ENCODE measurements at places on chromosomes 7 and 10.

DNA sequence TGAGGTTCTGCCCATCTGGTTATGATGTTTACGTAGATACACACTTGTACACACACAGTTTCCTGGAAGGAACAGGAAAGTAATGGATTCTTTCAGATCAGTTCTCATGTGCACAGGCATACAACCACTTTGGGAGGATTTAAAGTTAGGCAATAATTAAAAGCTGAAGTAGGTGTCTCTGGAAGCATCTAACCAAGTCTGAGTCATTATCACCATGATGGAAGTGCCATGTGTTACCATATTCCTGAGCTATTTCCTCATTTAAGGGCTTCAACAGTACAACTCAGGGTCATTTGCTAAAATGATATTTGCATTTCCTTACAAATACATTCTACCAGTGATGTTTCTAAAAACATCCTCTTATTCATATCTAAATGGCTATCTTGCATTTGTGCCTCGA lies 41.4 kb upstream of the BET1 start:
- no peak for DNase-seq

DNA sequence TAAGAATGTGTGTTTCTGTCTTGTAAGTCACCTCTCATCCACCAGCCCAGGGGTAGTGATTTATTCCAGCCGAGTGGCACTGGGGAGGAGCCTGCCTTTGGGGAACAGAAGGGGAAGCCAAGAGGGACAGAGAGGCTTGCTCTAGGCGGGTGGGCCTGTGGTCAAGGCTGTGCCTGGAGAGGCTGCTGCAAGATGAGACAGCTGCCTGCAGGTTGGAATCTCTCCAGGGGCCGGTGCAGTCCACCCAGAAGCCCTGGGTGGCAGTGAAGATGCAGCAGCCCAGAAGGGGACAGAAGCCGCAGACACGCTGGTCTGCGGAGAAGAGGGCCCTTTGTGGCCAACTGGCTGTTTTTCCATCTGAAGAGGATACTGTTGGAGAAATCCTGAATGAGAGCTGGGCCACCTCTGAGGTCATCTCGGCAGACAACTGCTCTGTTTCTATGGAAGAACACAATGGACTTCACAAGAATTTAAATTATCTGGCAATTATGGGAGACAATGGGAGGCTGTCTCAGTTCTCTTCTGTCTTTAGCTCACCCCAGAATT lies 175.7 kb downstream of the GFRA1 start:
- no peak for DNase-seq

DNA sequence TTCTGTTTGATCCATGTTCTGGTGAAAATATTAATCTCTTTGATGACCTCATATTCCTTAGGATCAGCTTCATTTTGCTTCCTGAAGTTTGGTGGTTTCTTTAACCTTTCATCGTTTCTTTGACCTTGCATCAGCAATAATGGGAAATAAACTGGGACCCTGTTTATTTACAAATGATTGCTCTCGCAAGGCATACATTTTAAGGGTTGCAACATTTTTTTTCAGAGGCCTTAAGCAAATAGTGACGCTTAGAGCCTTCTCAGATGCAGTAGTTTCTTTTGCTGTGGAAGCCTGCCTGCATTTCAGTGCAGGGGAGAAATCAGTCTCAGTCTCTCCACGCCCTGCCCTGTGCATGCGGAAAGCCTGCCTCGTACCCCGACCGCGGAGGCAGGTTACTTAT lies 139.1 kb upstream of the NPS start:
- no peak for DNase-seq

- no peak for DNase-seq
Measured at GRCh38 chr10:126042354-126042753, 146.0 kb downstream of the FANK1 start.

DNA sequence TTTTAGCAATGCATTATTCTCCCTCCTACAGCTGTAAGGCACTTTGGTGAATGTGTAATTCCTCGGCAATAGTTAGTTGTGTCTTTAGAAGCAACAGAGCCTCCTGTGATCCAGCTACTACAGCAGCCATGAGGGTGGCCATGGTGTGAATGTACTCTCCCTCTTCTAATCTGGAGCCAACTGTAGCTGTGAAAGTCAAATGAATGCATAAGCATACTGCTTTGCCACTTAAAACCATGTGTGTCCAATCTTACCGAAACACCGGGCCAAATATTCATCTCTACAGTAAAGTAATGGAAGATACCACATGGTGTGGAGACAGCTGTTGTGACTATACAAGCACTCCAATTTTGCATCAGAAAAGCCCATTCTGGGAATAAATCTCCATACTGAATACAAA lies 195.0 kb downstream of the DNAJC1 start:
- DNase-seq, result no peak

DNA sequence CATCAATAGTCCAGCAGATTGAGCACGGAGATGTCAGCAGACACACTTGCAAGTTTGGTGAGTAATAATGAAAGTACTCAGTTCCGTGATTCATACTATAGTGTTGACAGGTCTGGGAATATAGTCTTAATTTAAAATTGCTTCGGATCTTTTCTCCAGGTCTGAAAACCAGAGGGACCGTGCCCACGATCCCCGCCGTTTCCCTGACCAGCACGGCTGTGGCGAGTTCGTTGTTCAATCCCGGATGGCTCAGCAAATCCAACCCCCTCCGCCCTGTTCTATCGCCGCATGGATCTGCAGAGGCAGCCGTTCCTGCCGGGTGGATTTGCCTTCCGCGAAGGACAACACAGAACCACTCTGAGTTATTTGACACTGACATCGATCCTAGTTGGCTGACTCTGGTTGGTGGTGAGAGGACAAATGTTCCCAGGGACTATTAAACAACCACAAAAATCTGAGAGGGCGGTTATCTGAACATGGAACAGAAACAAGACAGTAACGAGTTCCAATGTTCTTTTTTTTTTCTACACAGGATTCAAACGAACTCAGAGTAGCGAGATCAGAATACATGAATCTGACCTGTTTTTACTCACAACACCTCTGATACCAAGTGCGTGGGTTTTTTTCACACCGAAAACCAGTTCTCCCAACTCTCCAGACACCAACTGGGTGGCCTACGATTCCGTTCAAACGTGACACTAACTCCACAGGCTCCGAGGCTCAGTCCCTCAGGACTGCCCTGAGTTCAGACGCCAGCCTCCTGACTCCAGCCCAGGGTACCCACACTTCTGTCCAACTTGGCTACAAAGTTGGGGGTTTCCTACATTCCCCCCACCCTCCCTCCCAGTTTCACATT lies 52.7 kb downstream of the RBM17 start:
- DNase-seq, result no peak

DNA sequence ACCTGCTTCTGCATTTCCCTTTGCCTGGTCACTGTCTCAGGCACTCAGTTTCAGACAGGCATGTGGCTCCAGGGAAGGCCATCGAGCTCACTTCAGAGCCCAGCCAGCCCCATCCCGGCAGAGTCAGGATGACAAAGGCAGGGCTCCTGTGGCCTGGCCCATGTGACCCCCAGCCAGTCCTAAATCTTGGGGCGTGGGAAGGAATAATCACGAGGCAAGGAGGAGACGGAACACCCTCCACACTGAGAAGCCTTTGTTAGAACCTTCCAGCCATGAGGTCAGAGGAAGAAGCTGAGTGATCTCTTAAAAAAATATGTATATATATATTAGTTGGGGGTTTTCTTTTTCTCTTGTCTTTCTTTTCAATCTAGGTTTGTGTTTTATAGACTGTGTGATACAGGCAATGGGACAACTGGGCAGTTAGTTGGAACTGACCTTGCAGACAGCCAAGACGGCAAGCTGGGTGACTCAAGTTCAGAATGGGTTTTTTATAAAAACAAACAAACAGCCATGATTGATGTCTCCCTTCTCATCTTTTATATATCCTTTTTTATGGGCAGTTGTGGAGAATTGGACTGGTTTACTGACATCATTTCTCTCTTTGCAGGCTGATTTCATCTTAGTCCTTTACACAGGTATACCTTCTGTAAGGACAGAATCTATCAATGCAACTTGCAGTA lies 60.8 kb downstream of the CHN2 start:
- peak; percentile 21 for DNase-seq

DNA sequence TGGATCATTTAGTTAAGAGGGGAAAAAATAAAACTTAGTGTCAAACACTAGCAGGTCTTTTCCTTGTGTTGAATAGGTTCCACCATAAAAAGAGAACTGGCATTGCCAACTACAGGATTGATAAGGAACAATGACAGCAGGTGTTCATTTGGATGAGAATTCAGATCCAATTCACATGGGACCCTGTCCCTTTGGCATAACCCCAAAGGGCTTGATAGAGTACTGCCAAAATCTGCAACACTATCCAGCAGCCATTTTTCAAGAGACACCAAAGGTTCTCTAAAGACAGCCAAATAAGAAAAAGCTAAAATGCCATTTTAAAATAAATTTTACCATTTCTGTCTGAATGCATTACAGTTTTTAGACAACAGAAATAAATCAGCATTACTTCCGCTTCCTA lies 422.3 kb downstream of the DGKB start:
- DNase-seq, result no peak

DNA sequence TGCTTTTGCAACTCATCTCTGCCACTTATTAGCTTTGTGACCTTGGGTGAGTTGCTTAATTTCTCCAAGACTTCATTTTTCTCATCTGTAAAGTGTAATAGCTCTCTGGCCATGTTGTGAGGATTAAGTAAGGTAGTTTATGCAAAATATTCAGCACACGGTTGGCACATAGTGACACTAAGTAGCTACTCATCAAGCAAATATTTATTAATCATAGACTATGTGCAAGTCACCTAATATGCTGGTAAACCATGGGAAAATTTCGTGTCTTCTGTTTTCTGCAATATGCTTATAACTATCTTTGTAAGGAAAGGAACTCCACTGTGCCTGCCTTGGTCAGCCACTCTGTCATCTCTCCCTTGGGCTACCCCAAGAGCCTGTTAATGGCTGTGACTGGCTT lies 50.3 kb upstream of the EGR2 start:
- no peak for DNase-seq

DNA sequence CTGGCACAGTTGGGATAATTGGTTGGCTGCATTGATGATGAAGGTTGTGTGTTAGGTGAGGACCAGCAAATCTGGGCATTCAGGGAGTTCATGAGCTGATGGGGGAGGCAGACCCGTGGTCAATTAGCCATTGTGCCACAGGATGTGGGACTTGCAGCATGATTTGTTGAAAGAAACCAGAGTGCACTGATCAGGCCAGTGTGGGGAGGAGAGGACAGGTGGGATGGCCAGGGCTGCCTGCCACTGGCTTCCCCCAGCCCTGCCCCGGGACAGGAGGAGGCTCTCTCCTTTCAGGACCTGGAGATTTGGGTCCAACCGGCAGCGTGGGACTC lies 4.3 kb downstream of the CLIP2 start:
- no peak for DNase-seq

- DNase-seq, result peak; percentile 26
Measured at GRCh38 chr10:84114088-84114667, 25.1 kb upstream of the GHITM start.

- DNase-seq, result peak; percentile 23
Measured at GRCh38 chr10:59688921-59689351, 20.7 kb downstream of the SLC16A9 start.

DNA sequence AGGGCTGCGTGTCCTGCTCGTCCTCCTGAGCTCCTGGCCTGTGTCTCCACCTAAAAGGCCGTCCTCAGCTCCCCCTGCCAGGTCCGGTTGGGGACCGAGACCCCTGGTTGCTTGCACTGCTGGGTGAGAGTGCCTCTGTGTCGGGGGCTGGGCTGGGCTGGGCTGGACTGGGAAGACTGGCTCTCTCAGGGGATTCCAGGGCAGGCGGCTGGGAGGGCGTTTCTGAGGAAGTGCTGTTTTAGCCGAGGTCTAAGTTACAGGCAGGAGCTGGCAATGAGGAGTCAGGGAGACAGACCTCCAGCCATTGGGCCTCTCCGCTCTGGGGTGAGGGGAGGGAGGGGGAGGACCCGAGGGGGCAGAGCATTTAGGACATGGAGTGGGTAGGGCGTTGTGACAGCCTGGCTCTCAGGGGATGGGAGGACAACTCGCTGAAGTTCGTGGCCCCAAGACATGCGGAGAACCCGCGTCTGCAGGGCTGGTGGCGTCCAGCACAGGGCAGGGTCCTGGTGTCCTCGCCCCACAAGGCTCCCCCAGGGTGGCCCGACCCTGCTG lies 20.9 kb downstream of the FOXK1 start:
- DNase-seq, result no peak

GRCh38 chr7:132655131-132655727 lies 79.0 kb upstream of the PLXNA4 start:
- no peak for DNase-seq

- DNase-seq, result peak; percentile 31
Measured at GRCh38 chr7:149776289-149776688, 2.9 kb upstream of the ZNF467 start.

- no peak for DNase-seq
Measured at GRCh38 chr7:23615331-23615730, 18.1 kb downstream of the CCDC126 start.

GRCh38 chr7:85595750-85596178 lies 408.9 kb upstream of the SEMA3D start:
- DNase-seq, result no peak

GRCh38 chr7:74230446-74231231 lies 20.8 kb downstream of the LAT2 start:
- DNase-seq, result no peak

GRCh38 chr7:94507462-94507861 lies 2.1 kb upstream of the CASD1 start:
- no peak for DNase-seq

DNA sequence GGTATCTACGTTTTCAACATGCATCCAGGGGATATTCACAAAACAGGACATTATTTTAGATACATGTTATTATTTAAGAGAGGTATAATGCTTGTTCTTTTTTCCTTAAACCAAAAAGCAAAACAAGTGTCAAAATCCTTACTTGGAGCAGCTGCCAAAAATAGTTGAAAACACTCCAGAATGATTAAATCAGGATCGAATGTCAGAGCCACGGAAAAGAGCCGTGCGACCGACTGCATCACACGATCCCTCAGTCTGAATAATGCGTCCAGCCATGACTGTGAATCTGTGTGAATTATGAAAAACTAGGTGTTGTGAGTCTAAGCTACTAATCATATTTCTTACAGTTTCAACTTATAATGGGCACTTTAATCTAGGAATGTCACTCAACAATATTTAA lies 126.0 kb downstream of the PARD3 start:
- no peak for DNase-seq

- no peak for DNase-seq
Measured at GRCh38 chr10:873020-873419, 58.5 kb downstream of the LARP4B start.

DNA sequence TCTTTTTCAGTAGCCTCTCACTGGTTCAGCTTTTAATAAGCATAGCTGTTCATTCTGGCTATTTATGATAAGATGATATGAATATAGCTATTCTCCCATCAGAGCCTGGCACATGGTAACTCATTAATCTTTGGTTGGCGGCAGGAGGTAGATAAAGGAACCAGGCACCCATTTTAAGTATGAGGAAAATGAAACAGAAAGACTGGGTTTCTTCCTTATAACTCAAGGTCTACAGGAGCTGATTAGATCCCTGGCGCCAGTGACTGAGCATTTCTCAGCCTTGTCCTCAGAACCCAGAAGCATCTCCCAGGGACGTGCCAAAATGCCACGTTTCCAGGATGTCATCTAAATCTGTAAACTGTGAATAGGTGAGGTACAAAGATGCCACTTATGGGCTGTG lies 141.9 kb downstream of the TCF7L2 start:
- DNase-seq, result no peak

- no peak for DNase-seq
Measured at GRCh38 chr10:79166312-79166721, 97.6 kb downstream of the ZMIZ1 start.

GRCh38 chr10:17144757-17145156 lies 15.1 kb upstream of the CUBN start:
- no peak for DNase-seq
